ENCODE measurements at places on chromosomes 7 and 10.
A peak's percentile ranks its signal among the peaks of the same experiment; 100 is the strongest.

- no peak for DNase-seq
Measured at GRCh38 chr7:42198974-42199668, 37.9 kb downstream of the GLI3 start.

- peak; percentile 40 for DNase-seq
Measured at GRCh38 chr10:72104472-72105097, 16.2 kb upstream of the SPOCK2 start.

DNA sequence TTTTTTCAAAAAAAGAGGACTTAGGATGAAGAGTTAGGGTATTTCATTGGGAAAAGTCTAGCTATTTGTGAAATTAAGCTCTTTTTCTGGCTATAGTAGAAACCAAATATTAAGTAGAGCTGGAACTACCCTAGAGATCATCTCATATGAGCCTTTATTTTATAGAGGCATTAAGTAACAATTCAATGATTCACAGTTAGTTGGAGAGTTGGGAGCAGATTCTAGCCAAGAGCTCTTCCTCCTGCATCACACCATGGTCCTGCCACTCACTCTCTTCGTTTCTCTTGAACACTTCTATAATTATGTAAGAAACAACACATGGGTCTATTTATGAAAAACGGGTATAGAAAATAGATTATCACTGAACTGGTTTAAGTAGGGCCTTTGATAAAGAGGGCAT lies 76.1 kb upstream of the ANK3 start:
- DNase-seq: peak; percentile 45

DNA sequence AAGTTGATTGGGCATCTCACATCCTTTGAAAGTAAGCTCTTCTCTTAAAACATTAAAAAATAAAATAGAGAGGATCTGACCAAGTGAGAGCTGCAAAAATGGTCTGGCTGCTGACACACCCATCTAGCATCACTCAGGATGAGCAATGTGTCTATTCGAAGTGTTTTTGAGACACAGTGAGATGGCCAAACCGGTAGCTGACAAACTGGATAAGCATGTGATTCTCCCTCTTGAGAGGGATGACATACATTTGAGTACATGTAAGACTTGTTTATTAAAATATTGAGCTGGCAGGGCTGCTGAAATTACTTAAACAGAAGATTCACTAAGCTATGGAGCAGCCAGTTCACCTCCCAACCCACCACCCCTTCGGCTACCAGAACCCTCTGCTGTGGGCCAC lies 333.9 kb downstream of the ADRA2A start:
- DNase-seq: no peak

DNA sequence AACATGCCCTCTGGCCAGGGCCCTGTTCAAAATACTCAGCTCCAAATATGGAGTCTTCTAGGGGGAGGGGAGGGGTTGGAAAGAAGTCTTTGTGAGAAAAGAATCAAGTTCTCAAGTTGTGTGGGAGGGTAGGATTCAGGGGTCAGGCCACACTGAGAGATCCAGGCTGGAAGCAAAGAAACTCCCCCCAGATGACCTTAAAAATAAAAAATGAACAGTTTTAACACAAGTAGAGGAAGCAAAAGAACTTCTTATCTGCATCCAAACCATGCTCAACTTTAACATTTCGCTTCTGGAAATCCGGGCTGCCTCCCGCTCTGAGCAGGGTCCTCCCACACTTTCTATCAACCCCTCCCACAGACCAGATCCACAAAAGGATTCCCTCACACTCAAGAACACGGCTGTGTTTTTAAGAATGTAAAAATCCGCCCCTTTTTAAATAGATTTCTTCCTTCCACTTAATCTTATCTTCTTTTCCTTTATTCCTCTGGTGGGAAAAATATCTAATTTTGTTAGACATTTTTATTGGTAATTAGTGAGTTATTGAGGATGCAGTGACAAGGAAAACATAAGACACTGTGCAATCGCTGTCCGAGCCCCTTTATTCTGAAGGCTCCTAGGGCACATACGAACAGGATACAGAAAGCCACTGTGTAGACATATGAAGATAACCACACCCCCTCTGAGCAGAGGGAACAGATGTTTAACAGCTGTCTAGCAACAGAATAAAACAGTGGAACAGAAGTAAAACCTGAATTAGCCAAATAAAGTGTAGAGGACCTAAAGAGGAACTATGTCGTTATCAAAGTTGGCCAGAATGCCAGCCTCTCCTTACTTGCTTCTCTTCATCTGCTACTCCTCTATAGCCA lies 43.8 kb downstream of the CYTH3 start:
- peak; percentile 78 for DNase-seq
